ENCODE measurements at places on chromosomes 7 and 10. TPM values are rescaled to one million over a fixed set of nuclear protein-coding genes. Genes with fewer than 3 reads are reported as not detected.

DNA sequence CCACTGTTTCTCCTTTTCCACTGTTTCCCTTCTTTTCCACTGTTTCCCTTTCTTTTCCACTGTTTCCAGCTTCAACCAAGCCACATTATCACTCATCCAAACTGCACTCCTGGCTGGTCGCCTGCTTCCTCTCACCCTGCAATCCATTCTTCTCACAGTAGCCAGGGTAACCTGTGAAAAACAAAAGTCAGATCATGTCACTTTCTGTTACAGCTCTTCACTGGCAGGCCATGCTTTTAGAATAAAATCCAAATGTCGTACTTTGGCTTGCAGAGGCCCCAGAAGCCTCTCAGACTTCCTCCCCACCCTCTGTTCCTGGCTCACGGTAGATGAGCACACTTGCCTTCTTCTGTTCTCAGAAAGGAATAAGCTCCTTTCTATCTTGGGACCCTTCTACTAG, 33.9 kb downstream of the STARD3NL start:
- H3K27me3 ChIP-seq, result no peaks in the 10 kb centered on the region
- H3K27ac ChIP-seq, result peak overlapping the region; percentile 23
- no peak overlapping the region for H3K4me3 ChIP-seq
- peak; percentile 79 for DNase-seq

DNA sequence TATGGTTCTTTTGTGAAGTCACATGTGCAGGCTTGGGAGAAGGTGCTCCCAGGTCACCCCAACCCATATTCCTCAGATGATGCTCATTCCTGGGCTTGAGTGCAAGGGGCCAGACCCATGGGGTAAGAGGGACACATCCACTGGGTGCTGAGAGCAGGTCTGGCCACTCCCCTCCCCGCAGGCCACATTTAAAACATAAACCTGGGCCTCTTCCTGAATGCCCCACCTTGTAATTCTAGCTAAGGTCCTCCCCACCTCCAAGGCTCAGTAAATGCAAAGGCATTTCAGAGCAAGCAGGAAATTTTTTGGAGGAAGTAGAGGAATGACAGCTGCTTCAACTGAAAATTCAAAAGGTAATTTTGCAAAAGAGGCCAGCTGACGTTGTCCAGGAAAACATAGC, 172.5 kb downstream of the ARHGAP21 start:
- H3K27me3 ChIP-seq, result peaks cover 4% of the 10 kb centered on the region
- no peak overlapping the region for H3K27ac ChIP-seq
- H3K4me3 ChIP-seq, result no peak overlapping the region
- no peaks in the 10 kb centered on the region for H3K36me3 ChIP-seq
- no peak for DNase-seq

GRCh38 chr10:26555719-26556368, 117.7 kb downstream of the APBB1IP start:
- no peak overlapping the region for H3K4me3 ChIP-seq
- H3K27ac ChIP-seq, result no peak overlapping the region
- H3K36me3 ChIP-seq, result no peaks in the 10 kb centered on the region
- H3K27me3 ChIP-seq, result no peaks in the 10 kb centered on the region
- no peaks in the 10 kb centered on the region for H3K4me1 ChIP-seq

SYT15 gene
- 1.1 TPM for total RNA-seq

BMS1 gene
- total RNA-seq, result 13.9 TPM

DNA sequence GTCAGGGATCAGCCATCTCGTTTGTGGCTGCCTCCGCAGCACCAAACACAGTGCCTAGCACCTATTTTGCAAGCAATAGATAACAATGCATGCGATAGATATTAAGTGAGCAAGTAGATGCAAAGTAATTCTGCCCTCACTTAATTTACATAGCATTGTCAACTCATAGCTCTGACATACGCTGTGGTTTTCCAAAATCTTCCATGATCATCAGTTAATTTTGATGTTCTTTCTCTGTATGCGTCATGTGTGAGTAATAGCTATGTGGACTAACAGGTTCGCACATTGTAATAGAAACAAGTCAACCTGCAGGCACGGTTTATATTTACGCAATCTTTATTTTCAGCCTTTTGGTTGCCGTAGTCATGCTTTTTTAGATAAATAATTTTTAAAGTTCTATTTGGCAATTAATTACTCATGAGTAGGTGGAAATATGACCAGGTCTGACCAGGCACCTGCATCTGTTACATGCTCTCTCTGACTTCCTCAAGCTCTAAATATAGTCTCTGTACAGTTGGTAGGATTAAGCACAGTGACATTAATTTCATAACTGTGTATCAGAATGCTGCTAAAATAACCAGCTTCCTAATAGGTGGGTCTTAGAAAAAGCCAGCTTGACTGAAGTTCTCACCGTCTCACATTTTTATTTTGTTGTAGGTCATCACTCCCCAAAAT, 13.3 kb downstream of the MAP3K8 start:
- peaks cover 59% of the 10 kb centered on the region for H3K36me3 ChIP-seq
- no peak for DNase-seq
- no peak overlapping the region for H3K4me3 ChIP-seq
- peaks cover 14% of the 10 kb centered on the region for H3K4me1 ChIP-seq
- no peaks in the 10 kb centered on the region for H3K27me3 ChIP-seq
- H3K27ac ChIP-seq, result no peak overlapping the region

DNA sequence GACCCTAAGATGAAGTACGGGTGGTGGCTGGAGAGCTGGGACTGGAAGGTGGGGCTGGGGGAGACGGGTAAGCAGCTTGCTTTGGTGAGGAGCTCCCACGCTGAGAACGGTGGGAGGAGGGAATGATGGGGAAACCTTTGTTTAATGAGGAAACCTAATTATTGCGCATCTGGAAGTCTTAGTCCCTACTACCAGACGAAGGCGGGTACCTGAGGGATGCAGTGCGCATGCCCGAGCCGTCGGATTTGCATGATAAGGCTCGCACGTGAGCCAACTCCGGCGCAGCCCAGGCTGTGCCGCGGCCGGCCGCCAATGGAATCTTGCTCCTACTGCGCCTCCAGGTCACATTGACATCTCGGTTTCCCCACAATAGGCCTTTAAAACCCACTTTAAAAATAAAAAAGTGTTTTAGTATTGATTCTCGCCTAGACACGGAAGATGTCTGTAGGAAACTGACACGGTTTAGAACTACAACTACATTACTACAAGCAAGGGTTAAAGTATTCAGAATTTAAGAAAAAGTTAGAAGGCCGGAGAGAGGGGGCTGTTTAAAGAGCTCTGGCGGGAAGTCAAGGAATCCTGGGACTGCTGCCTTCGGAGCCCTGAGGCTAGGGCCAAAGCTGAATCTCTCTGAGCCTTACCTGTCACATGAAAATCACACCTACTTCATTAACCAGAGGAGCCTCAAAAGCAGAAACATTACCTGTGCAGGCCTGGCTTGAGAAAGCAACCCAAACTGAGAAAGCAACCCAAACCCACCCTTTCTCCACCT, 12.1 kb upstream of the DLX6 start:
- H3K27ac ChIP-seq, result no peak overlapping the region
- no peak overlapping the region for H3K4me3 ChIP-seq
- no peaks in the 10 kb centered on the region for H3K4me1 ChIP-seq
- no peaks in the 10 kb centered on the region for H3K36me3 ChIP-seq

GRCh38 chr10:83515001-83515400, 624.3 kb upstream of the GHITM start:
- H3K4me1 ChIP-seq, result no peaks in the 10 kb centered on the region
- no peaks in the 10 kb centered on the region for H3K36me3 ChIP-seq
- no peak overlapping the region for H3K27ac ChIP-seq
- DNase-seq, result no peak
- no peak overlapping the region for H3K4me3 ChIP-seq
- H3K27me3 ChIP-seq, result no peaks in the 10 kb centered on the region

DNA sequence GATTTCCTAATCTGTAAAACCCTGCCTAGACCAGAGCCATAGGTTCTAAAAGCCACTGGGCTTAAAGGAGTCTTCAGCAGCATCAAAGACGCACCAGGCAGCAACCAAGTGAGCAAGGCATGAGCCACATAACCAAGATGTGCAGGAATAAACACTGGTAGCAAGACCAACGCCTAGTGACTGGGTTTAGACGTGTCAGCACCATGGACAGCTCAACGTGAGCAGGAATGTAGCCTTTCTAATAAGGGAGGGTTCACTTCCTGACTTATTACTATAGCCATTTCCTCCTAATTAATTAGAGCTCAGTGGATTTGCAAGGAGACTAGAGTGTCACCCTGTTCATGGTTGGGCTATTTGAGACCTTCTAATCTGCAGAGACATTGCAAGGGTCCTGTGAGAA, 223.7 kb downstream of the LHFPL3 start:
- H3K4me3 ChIP-seq, result no peak overlapping the region
- H3K27ac ChIP-seq, result no peak overlapping the region
- H3K27me3 ChIP-seq, result no peaks in the 10 kb centered on the region
- DNase-seq, result no peak
- no peaks in the 10 kb centered on the region for H3K4me1 ChIP-seq

DNA sequence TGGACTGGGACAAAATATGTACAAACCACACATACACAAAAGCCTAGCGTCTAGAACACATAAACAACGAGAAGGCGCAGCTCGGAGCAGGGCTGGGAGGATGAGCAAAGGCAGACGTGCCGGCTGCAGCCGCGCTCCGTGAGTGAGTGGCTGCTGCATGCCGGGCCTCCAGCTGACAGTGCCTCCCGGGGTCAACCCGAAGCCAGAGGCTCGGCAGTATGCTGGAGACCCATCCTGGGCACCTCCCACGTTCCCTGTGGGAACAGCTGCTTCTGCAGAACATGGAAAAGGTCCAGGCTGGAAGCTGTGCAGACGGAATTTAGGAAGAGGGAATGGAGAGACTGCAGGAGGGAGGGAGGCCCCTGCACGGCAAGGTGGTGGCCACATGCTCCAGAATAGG, 3.6 kb upstream of the GPR146 start:
- no peak overlapping the region for H3K4me3 ChIP-seq
- H3K4me1 ChIP-seq, result peaks cover 27% of the 10 kb centered on the region
- H3K27ac ChIP-seq, result peak overlapping the region; percentile 57
- no peak for DNase-seq
- H3K27me3 ChIP-seq, result no peaks in the 10 kb centered on the region
- no peaks in the 10 kb centered on the region for H3K36me3 ChIP-seq

GRCh38 chr10:32266979-32267378, 80.0 kb downstream of the EPC1 start:
- DNase-seq, result no peak
- H3K4me1 ChIP-seq, result no peaks in the 10 kb centered on the region
- no peaks in the 10 kb centered on the region for H3K27me3 ChIP-seq
- peaks cover 24% of the 10 kb centered on the region for H3K36me3 ChIP-seq
- H3K27ac ChIP-seq, result no peak overlapping the region

- DNase-seq, result no peak
- H3K27ac ChIP-seq, result no peak overlapping the region
- no peak overlapping the region for H3K4me3 ChIP-seq
- H3K27me3 ChIP-seq, result no peaks in the 10 kb centered on the region
- no peaks in the 10 kb centered on the region for H3K4me1 ChIP-seq
- H3K36me3 ChIP-seq, result no peaks in the 10 kb centered on the region
Observed at GRCh38 chr10:9291081-9291480, 1236.6 kb downstream of the GATA3 start.

FAM25A gene
- not detected for total RNA-seq

GPNMB gene
- 101 TPM for total RNA-seq

INMT gene
- 13.0 TPM for total RNA-seq

DNA sequence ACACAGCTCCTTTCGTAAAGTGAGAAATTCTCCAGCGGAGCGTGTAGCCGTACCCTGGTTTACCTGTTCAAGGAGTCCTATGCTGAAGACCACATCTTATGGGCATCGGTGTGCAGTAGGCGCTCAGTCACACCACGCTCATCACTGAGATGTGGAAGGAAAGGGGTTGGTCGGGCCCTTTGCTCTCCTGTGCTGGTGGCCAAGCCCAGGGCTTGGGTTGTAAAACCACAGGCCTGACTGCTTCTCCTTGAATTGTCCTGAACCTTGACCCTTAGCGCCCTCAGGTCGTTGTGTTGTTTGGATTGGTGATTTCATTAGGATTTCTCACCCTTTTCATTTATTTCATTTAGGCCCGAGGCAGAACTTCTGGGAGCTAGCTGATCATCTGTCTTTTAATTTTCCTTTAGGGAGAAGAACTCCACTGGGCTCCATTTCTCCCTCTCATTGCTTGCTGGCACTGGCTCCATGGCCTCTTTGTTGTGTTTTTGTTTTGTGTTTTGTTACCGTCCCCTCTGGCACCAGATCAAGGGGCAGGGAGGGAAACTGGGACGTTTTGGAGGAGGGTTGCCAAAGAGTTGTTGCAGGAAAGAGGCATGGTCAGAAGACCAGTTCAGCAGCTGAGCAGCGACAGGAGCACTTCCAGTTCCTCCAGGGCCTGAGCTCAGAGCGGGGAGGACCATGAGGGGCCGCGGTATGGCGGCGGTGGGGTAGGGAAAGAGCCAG, 511.4 kb upstream of the GALNT17 start:
- DNase-seq, result no peak
- no peak overlapping the region for H3K4me3 ChIP-seq
- no peaks in the 10 kb centered on the region for H3K4me1 ChIP-seq
- no peaks in the 10 kb centered on the region for H3K27me3 ChIP-seq
- H3K27ac ChIP-seq, result no peak overlapping the region
- no peaks in the 10 kb centered on the region for H3K36me3 ChIP-seq

DNA sequence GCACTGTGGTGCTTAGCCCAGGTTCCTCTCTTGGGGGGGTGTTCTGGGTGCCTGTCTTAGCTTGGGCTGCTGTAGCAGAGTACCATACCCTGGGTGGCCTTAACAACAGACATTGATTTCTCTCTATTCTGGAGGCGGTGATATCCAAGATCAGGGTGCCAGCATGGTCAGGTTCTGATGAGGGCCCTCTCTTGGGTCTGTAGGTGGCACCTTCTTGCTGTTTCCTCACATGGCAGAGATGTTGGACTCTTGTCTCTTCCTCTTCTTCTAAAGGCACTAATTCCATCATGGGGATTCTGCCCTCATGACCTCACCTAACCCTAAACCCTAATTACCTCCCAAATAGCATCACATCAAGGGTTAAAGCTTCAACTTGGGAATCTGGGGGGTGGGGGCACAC, 19.9 kb upstream of the CRHR2 start:
- DNase-seq, result no peak
- H3K36me3 ChIP-seq, result no peaks in the 10 kb centered on the region
- no peak overlapping the region for H3K27ac ChIP-seq
- H3K27me3 ChIP-seq, result no peaks in the 10 kb centered on the region

DNA sequence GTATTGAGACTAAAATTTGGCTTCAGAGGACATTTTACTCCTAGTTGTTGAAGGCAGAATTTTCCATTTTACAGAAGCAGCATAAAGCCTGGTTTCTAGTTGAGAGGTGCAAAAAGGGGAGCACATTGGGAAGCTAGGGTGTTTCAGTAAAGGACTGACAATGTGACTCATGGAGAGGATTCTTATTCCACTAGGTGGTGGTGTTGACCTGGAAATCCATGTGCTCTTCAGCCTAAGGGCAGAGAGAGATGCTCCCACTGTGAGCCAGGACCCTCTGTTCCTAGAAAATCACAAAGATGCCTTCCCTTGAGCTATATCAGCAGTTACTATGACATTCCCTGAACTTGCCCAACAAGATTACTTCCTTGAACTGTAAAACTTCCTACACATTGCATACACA, 687.8 kb downstream of the IPMK start:
- DNase-seq, result no peak
- no peak overlapping the region for H3K4me3 ChIP-seq
- no peaks in the 10 kb centered on the region for H3K36me3 ChIP-seq
- H3K27ac ChIP-seq, result no peak overlapping the region
- H3K4me1 ChIP-seq, result no peaks in the 10 kb centered on the region
- H3K27me3 ChIP-seq, result no peaks in the 10 kb centered on the region
